Foreskin melanocyte (primary cell): ENCODE measurements at places on chromosomes 11 and 22.
A peak's percentile ranks its signal among the peaks of the same experiment; 100 is the strongest.

DNA sequence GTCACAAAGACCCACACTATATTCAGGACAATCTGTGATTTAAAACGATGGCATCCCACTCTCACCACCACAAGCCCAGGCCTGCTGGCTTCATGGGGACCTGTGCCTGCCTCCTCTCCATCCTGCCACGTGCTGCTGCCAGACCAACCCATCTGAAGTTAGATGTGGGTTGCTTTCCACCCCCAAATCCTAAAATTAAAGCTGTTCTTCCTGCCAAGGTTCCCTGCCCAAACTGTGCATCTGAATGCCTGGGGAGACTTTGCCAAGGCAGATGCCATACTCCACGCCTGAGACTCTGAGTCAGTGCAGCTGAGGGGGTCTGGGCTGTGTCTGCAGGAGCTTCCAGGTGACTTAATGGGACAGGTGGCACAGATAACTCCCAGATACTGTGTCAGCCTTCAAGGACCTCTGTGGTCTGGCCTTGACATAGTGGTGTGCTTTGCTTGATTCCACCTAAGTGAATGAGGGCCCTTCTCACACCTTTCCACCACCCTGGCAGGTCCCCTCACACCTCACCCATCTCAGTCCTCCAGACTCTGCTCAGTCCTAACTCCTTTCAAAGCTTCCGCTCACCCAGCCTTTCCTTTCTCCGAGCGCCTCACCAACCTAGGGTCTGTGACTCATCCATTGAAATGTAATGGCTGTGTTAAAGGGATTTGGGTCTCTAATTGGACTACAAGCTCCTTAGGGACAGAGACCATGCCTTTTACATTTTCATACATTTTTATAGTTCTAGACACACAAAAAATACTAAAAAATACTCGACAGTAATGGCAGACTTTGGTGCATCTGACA is 18.6 kb downstream of the ADAMTS8 start:
- DNase-seq: no peak

DNA sequence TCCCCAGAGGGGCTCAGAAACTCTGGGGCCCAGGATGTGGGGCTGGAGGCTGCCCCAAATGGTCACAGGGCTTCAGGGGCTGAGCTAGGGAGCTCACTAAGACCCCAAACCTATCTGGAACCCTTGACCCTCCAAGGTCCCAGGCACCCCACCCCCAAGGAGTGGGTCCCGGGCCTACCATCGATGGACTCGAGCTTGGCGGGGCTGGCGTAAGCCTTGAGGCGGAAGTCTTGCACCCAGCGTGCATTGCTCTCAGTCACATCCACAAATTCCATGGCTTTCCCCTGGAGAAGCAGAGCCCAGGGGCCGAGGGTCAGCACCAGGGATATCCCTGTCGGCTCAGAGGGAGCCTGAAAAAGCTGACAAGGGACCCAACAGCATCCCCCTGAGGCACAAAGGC is 3.5 kb downstream of the GATD1 start:
- DNase-seq: no peak

- DNase-seq: no peak
These were observed 60.5 kb upstream of the IZUMO1R start for GRCh38 chr11:94243571-94244515.

GRCh38 chr11:63767565-63768236 is 874 bp downstream of the ZFTA start:
- DNase-seq: peak; percentile 66

DNA sequence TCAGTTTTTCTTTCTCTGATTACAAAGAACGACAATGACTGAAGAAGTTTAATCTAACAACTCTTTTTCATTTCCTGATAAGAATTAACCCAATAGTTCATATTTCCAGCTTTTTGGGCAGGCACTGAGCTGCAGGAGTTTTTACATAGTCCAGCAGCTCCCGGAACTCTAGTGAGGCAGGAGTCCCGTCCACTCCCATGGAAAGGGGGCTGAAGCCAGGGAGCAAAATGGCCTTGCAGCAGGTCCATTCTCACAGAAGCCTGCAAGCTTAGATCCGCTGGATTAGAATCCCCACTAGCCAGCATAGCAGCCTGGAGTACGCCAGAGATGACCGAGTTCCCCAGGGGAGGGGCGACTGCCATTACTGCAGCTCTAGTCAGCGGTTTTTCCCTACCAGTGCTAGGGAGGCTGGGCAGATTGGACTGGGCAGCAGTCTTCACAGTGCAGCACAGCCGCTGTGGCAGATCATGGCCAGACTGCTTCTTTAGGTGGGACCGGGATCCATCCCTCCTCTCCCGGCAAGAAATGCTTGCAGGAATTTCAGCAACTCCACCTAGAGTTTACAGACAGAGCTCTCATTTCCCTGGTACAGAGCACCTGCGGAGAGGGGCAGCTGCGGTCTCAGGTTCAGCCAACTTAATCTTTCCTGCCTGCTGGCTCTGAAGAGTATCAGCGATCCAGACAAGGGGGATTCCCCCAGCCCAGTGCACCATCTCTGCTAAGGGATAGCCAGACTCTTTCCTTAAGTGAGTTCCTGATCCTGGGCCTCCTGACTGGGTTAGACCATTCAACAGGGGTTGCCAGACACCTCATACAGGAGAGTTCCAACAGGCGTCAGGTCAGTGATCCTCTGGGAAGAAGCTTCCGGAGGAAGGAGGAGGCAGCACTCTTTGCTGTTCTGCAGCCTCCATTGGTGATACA is 742 bp upstream of the CASP4 start:
- DNase-seq: no peak

- DNase-seq: peak; percentile 98
These were observed 9.0 kb downstream of the MTNR1B start for GRCh38 chr11:92978271-92979111.

GRCh38 chr11:65274735-65275682 is 13.2 kb downstream of the POLA2 start:
- peak; percentile 51 for DNase-seq

GRCh38 chr11:30935861-30936260 is 349.7 kb upstream of the MPPED2 start:
- no peak for DNase-seq

DNA sequence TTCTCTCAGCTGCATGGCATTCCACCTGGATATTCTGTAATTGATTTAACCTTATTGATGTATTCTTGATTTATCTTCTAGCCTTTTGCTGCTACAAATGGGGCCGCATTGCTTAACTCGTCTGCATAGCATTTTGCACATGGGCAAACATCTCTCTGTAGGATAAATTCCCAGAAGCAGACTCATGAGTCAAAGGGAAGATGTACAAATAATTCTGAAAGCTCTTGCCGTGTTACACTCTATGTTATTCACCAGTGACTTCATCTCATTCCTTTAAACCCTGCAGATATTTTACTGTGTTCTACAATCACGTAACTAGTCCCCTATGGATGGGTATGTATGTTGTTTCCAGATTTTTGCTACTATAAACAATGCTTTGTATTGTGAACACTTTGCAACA is 112.7 kb downstream of the SEZ6L start:
- no peak for DNase-seq

DNA sequence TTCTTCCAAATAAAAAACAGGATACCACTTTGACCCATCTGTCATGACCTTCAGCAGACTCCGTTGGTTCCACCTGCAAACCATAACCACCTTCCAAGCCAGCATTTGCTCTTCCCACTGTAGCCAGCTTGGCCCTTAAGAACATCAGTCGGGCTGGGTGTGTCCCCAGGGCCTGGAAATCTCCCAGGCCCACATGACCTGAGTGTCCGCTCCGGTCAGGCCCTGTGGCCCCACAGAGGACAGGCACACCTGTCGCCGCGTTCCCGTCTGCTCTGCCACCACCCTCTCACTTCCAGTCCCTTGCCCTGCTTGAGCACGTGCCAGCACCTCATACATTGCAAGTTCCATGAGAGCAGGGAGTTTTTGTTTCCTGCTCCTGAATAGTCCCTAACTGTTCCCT is 65.7 kb upstream of the PITPNB start:
- DNase-seq: no peak

DNA sequence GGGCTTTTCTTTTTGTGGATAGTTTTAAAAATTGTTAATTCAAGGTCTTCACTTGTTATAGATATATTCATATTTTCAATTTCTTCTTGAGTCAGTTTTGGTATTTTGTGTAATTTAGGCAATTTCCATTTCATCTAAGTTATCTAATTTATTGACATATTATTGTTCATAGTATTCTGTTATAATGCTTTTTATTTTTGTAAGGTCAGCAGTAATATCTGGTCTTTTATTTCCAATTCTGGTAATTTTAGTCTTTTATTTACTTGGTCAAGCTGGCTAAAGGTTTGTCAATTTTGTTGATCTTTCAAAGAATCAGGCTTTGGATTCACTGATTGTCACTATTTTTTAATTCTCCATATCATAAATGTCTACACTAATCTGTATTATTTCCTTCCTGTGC is 60.1 kb downstream of the HORMAD2 start:
- DNase-seq: no peak

DNA sequence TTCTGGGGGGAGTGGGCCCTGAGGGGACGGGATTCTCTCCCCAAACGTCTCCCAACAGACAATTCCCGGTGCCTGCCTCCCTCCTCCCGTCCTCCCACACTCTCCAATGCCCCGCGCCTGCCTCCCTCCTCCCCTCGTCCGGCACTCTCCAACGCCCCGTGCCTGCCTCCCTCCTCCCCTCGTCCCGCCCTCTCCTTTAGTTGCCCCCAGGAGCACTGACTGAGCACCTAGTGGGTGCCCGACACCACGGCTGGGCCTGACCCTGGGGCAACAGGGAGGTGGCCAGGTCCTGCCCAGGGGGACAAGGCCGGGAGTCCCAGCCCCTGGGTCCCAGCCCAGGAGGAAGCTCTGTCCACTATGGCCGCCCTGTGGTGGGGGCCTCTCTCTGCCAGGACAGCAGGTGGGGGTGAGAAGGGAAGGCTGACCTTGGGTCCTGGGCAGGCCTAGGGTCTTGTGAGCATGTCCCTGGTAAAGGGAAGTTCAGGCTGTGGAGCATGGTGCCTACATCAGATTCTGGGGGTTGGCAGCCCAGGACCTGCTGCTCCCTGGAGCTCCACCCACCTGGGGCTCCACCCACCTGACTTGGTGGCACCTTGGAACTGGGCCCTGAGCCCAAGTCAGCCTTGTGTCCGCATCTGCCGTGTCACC is 942.3 kb downstream of the BRD1 start:
- no peak for DNase-seq

DNA sequence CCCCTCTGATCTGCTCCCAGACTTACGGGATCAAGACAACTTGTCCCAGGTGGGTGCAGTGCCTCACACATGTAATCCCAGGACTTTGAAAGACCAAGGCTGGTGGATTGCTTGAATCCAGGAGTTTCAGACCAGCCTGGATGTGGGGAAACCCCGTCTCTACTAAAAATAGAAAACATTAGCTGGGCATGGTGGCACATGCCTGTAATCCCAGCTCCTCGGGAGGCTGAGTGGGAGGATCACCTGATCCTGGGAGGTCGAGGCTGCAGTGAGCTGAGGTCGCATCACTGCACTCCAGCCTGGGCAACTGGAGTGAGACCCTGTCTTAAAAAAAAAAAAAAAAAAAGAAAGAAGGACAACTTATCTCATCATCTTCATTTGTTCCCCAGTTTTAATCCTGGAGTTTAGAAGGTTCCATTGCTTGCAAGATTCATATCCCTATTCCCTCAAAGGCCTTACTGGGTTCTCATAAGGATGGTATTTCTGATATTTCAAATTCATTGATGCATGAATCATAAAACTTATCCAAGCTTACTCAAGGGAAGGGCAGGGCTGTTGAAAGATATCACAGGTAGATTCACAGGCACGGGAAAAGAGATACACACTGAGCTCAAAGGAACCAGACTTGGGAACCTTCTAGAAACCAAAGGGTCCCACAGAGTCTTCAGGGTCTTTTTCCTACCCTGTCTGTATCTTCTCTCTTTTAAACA is 14.6 kb downstream of the ENDOD1 start:
- DNase-seq: no peak

- no peak for DNase-seq
These were observed 22.9 kb upstream of the IGSF22 start for GRCh38 chr11:18748766-18749365.

- no peak for DNase-seq
These were observed 48.8 kb upstream of the OPCML start for GRCh38 chr11:133581091-133581490.

- no peak for DNase-seq
These were observed 219.3 kb upstream of the TMEM45B start for GRCh38 chr11:129596351-129596750.

DNA sequence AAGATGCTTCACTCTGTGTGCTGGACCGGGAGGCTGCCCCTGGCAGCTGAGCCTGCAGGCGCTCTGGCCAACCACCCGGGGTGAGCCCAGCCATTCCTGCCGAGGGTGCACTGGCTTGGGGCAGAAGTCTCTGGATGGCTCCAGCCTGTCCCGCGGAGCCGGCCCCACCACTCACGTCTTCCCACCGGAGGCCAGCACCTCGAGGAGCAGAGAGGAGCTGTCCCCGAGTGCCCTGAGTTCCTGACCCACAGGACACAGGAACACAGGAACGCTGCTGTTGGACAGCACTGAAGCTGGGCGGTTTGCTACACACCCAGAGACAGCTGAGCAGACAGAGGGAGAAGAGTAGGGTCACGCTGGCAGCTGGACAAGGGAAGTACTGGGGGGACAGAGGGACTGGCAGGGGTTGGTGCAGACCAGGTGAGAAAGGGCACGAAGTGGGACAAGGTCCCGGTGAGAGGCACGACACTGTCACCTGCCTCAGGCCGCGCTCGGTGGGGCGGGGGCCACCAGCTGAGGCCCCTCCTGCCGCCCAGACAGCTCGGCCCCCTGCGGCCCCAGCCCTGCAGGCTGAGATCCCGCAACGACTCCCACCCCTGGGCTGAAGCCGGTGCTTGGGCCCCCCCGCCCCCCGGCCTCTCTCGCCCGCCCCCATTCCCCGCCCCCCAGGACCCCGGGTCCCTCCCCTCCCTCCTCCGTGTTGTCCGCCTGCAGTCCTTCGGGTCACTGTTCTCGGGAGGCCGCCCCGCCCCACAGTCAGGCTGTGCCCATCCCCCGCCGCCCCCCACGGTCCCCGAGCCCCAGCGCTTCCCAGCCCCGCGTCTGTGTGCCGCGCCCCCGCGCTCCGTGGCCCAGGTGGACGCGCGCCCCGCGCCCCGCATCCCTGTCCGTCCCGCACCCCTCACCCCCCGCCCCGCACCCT is 624 bp upstream of the B4GALNT4 start:
- no peak for DNase-seq

- no peak for DNase-seq
These were observed 45.6 kb downstream of the ARFGAP3 start for GRCh38 chr22:42811459-42811858.

DNA sequence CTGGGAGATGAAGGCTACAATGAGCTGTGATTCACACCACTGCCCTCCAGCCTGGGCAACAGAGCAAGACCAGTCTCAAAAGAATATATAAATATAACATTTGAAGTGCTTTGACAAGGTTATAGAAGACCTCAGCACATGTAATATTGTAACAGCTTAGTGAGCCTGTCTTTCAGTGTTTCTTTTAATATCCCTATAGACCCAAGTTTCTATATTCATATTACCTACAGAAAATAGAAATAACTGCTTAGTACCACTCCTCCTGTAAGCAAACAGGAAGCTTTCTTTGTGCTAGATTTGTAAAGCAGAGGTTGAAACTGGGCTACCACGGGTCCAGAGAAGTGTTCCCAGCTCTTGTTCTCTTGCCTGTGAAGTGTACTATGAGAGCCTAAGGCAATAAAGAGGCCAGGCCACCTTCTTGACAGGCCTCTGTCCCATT is 68.2 kb downstream of the PPP2R1B start:
- no peak for DNase-seq
